ENCODE measurements at places on chromosomes 6 and 20. TPM values are rescaled to one million over a fixed set of nuclear protein-coding genes. Genes with fewer than 3 reads are reported as not detected.
A peak's percentile ranks its signal among the peaks of the same experiment; 100 is the strongest.

Gene CTAGE9
- total RNA-seq: not detected

GRCh38 chr20:49519777-49520359, 37.4 kb upstream of the KCNB1 start:
- no peaks in the 10 kb centered on the region for H3K4me1 ChIP-seq
- DNase-seq: no peak
- H3K27ac ChIP-seq: no peak overlapping the region
- no peak overlapping the region for H3K4me3 ChIP-seq
- H3K36me3 ChIP-seq: no peaks in the 10 kb centered on the region

Gene PROKR2
- total RNA-seq: not detected

DNA sequence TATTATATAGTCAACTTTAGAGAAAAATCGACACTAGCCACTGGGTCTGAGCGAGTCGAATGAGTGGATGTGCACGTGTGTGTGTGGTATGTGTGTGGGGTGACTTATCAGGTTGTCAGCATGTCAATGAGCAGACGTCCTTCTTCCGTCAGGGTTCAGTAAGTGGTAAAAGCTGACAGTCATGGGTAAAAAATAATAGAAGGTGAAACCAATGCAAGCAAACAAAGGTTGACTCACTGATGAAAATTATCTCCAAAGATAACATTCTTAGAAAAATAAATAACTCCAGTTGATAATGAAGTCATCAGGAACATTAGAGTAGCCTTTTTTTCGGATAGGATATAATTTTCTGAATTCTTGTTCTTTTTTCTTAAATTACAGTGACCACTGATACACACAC, 243.8 kb upstream of the FOXQ1 start:
- H3K27me3 ChIP-seq: no peaks in the 10 kb centered on the region
- H3K4me1 ChIP-seq: no peaks in the 10 kb centered on the region
- no peak overlapping the region for H3K27ac ChIP-seq
- H3K4me3 ChIP-seq: no peak overlapping the region
- H3K36me3 ChIP-seq: no peaks in the 10 kb centered on the region
- no peak for DNase-seq

- no peak overlapping the region for H3K27ac ChIP-seq
- H3K4me1 ChIP-seq: no peaks in the 10 kb centered on the region
- H3K27me3 ChIP-seq: no peaks in the 10 kb centered on the region
- no peaks in the 10 kb centered on the region for H3K36me3 ChIP-seq
- no peak overlapping the region for H3K4me3 ChIP-seq
Observed at GRCh38 chr6:25250878-25251277, 28.3 kb upstream of the CARMIL1 start.

DNA sequence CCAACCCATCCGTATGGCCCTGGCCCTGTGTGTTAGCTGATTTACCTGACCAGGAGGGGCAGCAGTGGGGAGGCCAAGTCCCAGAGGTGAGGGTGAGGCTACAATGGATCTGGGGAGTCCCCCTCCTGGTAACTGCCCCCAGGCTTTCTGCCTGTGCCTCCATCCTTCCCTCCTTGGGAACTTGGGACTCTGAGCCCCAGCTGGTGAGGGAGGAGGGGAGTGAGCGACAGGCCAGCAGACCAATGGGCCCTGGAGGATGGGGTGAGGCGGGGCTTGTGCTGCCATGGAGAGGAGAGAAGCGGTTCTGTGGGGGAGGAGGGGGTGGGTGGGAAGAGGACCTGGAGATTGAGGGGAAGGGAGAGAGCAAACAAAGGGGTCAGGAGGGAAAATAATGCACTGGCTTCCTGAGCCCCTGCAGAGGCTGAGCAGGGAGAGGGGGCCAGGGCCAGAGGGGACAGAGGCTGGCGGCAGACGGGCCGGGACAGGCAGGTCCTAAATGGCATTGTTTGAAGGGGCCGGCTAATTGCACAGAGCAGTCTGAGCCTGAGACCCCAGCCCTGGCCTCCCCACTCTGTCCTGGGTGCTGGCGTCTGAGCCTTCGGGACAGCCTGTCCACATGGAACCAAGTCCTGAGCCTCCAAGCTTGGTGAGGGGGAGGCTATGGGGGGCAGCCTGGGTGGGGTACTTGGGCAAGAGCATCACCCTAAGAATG, 17.5 kb downstream of the DNMT3B start:
- no peak overlapping the region for H3K27ac ChIP-seq
- H3K4me3 ChIP-seq: no peak overlapping the region
- DNase-seq: no peak
- H3K36me3 ChIP-seq: no peaks in the 10 kb centered on the region

DNA sequence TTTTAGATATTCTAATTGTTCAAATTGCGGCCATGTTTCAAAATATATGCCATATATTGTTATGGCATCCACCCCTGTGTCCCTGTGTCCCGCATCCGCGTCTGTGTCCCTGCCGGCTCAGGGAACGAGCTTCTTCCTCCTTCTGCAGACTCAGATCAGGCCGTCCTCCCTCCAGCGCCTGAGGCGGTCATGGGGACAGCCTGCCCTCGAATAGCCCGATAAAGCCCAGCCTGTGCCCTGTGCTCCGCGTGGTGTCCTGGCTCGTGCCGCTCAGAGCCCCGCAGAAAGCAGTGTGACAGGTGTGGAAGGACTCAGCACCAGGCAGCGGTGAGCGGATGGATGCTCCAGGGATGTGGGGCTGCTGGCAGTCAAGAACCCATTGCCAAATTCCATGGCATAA, 663.4 kb upstream of the DEFB115 start:
- no peaks in the 10 kb centered on the region for H3K27me3 ChIP-seq
- H3K36me3 ChIP-seq: no peaks in the 10 kb centered on the region
- H3K4me1 ChIP-seq: no peaks in the 10 kb centered on the region
- H3K27ac ChIP-seq: no peak overlapping the region
- no peak for DNase-seq
- H3K4me3 ChIP-seq: no peak overlapping the region

DNA sequence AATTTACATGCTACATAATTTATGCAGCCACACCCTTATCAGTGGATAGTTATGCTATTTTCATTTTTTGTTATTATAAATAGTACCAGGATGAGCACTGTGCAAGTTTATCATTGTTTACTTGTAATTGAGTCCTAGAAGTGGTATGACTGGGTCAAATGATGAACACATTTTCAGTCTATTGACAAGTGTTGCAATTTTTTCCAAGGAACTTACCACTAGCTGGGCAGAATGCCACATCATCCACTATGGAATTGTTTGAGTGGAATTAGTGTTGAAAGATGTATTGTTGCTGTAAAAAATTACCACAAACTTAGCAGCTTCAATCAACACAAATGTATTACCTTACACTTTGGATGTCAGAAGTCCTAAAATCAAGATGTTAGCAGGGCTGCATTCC, 38.1 kb upstream of the OPN5 start:
- no peak overlapping the region for H3K27ac ChIP-seq
- H3K4me1 ChIP-seq: no peaks in the 10 kb centered on the region
- no peaks in the 10 kb centered on the region for H3K27me3 ChIP-seq

Gene HEY2
- 0.46 TPM for total RNA-seq

DNA sequence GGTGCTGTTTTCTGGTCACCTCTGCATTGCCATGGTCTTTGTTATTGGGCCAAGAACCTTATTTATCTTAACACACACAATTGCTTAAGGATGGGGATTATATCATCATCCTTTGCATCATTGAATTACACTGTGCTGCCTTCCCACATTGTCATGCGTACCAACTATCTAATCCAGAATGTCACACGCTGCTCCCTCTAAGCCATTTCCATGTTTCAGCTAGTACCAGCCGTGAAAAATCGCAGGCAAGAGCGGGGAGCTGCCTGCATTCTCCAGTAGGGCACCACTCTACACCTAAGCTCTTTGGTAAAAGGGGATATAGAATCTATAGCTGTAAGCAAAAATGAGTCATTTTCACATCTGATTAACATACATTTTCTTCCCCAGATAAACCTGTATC, 277.0 kb downstream of the PRL start:
- H3K27me3 ChIP-seq: no peaks in the 10 kb centered on the region
- no peak overlapping the region for H3K27ac ChIP-seq
- no peaks in the 10 kb centered on the region for H3K4me1 ChIP-seq
- no peak overlapping the region for H3K4me3 ChIP-seq

- peaks cover 3% of the 10 kb centered on the region for H3K27me3 ChIP-seq
- H3K36me3 ChIP-seq: no peaks in the 10 kb centered on the region
- H3K4me3 ChIP-seq: no peak overlapping the region
- H3K4me1 ChIP-seq: no peaks in the 10 kb centered on the region
- no peak overlapping the region for H3K27ac ChIP-seq
- peak; percentile 8 for DNase-seq
Observed at GRCh38 chr20:2006452-2007361, 12.8 kb upstream of the PDYN start.

DNA sequence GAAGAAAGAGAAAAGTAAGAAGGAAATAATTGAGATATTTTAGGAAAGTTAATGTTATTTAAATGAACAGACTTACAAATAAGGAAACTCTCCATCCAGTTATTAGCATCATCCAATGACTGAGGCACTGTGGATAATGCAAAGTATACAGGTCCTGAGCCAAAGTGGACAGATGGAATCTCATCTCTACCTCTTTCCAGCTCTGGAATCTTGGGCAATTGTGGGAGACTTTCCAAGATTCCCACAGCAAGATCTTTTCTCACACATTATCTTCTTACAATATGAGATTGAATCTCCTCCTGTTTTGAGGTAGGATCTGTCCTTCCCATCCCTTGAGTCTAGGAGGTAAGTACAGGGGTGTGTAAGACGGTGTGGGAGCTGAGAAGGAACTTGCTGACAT, 28.9 kb downstream of the HTR1E start:
- no peak for DNase-seq
- no peak overlapping the region for H3K27ac ChIP-seq
- H3K4me3 ChIP-seq: no peak overlapping the region
- no peaks in the 10 kb centered on the region for H3K36me3 ChIP-seq
- no peaks in the 10 kb centered on the region for H3K4me1 ChIP-seq
- H3K27me3 ChIP-seq: no peaks in the 10 kb centered on the region

- H3K4me1 ChIP-seq: no peaks in the 10 kb centered on the region
- no peaks in the 10 kb centered on the region for H3K27me3 ChIP-seq
- H3K27ac ChIP-seq: no peak overlapping the region
- no peak for DNase-seq
- no peak overlapping the region for H3K4me3 ChIP-seq
- no peaks in the 10 kb centered on the region for H3K36me3 ChIP-seq
Observed at GRCh38 chr6:133817460-133818047, 71.4 kb upstream of the TCF21 start.

DNA sequence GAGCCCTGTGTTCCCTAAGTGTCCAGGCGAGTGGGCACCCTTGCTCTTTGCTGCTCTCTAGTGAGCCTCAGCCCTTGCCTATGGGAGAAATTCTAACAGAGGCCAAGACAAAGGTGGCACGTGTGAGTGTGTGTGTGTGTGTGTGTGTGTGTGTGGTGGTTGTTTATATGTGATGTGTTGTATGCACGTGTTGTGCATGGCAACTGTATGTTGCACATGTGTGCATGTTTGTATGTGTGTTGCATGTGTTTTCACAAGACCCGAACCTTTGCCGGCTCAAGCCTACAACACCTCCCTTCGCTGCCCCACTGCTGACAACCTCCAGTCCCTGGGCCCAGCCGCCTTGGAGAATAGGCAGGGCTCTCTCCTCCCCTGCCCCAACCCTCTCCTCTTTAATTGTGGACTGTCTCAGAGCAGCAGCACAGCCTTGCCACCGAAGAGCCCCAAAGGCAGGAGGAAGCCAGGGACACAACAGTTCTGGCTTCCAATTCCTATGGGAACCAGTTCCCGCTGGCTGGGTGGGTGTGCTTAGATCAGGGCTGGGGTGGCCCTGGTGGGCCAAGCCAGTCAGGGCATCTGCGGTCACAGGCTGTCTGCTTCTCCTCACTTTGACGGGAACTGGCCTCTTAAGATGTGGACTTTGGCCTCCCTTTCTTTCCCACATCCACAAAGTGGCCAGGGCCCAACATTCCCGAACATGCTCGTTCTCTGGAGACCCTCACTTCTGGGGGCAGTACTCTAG, 2.7 kb downstream of the KCNK16 start:
- H3K27ac ChIP-seq: no peak overlapping the region
- DNase-seq: no peak
- no peaks in the 10 kb centered on the region for H3K36me3 ChIP-seq
- H3K27me3 ChIP-seq: no peaks in the 10 kb centered on the region
- H3K4me1 ChIP-seq: no peaks in the 10 kb centered on the region

DNA sequence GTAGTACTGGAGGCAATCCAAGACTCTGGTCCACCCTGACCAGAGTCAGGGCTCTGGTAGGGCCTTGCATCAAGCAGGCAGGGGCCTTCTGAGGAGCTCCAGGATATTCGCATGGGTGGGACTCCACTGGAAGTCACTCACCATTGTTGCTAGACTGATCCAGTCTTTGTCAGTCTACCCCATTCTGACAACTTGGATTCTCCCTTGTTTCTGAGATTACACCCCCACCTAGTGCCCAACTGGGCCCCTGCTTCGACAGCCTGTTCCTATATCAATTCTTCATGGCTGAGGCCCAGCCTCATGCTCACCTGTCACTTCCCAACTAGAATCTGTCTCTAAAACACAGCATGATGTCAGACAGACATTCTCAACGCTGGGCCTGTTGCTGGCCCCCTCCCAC, 5.2 kb downstream of the SLC35D3 start:
- peaks cover 4% of the 10 kb centered on the region for H3K4me1 ChIP-seq
- H3K4me3 ChIP-seq: no peak overlapping the region
- no peaks in the 10 kb centered on the region for H3K36me3 ChIP-seq
- H3K27me3 ChIP-seq: no peaks in the 10 kb centered on the region
- no peak overlapping the region for H3K27ac ChIP-seq

DNA sequence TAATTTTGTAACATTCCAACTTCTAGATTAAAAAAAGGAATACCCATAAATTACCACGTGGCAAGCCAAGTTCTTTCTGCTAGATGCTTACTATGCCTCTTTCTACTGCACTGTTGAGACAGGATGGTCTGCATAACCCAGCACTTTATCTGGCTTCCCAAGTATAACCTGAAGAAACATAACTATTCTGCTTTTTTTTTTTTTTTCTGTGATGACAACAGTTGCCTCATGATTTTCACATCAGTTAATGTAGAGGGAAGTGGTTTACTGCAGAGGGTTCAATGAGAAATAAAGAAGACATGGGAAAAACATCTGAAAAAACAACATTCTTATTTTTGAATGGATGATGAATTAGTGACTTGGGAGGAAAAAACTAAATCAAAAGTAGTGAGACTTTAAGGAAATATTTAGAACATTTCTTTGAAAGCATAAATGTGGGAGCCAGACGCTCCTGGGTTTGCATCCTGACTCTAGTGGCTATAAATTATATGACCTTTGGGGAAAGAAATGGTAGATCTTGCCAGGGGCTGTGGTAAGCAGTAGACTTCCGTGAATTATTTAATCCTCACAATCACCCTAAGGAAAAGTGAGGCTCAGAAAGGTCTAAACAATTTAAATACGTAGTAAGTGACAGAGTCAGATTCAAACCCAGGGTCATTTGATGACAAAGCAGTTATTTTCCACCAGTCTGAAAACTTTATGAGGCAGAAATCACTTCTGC, 230.7 kb downstream of the PHACTR1 start:
- no peaks in the 10 kb centered on the region for H3K27me3 ChIP-seq
- no peaks in the 10 kb centered on the region for H3K4me1 ChIP-seq
- no peak for DNase-seq

DNA sequence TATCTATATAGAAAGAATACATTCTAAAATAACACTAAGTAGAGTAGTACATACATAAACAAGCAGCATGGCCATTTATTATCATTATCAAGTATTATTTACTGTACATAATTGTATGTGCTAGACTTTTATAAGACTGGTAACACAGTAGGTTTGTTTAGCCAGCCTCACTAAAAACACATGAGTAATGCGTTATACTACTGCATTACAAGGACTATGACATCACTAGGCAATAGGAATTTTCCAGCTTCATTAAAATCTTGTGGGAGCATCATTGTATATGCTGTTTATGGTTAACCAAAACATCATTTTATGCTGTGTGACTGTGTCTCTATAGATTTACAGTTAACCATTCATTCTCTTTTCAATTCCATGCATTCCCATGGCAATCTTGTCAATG, 131.7 kb upstream of the HDGFL1 start:
- no peaks in the 10 kb centered on the region for H3K27me3 ChIP-seq
- no peaks in the 10 kb centered on the region for H3K36me3 ChIP-seq
- H3K4me1 ChIP-seq: no peaks in the 10 kb centered on the region
